ENCODE measurements at places on chromosomes 7 and 10.

GRCh38 chr10:128796396-128796912, 670.2 kb upstream of the MKI67 start:
- no peak for DNase-seq

DNA sequence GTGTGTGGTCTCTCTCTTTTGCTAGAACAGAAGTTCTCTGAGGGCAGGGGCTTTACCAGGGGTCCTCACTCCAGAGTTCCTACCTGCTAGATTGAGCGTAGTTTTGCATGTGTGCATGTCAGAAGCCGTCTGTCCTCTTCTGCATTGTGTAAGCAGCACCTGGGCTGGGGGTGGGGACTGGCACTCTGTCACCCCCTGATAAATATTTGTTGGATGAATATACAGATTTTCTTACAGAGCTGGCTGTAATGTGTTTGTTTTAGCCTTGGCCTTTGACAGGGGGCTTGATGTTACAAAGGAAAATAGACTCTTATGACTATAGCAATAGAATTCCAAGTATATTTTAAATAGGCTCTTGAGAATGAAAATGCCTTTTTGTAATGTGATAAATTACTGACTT, 46.6 kb downstream of the WDR37 start:
- DNase-seq: no peak

DNA sequence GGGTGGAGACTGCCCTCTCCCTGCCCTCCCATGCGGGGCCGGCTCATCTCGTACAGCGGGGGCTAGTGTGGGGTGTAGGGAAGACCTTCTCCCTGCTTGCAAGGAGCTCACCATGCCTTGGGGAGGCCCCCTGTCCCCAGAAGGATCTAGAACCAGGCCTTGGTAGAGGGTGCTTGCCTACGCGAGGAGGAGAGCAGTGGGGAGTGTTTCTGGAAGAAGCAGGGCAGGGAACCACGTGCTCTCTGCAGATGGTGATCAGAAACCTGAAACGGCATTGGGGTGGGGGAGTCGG, 2.7 kb downstream of the MAFK start:
- DNase-seq: no peak

- no peak for DNase-seq
Observed at GRCh38 chr10:125062227-125062913, 98.0 kb downstream of the CTBP2 start.

GRCh38 chr10:111316722-111317212, 239.9 kb downstream of the ADRA2A start:
- no peak for DNase-seq

DNA sequence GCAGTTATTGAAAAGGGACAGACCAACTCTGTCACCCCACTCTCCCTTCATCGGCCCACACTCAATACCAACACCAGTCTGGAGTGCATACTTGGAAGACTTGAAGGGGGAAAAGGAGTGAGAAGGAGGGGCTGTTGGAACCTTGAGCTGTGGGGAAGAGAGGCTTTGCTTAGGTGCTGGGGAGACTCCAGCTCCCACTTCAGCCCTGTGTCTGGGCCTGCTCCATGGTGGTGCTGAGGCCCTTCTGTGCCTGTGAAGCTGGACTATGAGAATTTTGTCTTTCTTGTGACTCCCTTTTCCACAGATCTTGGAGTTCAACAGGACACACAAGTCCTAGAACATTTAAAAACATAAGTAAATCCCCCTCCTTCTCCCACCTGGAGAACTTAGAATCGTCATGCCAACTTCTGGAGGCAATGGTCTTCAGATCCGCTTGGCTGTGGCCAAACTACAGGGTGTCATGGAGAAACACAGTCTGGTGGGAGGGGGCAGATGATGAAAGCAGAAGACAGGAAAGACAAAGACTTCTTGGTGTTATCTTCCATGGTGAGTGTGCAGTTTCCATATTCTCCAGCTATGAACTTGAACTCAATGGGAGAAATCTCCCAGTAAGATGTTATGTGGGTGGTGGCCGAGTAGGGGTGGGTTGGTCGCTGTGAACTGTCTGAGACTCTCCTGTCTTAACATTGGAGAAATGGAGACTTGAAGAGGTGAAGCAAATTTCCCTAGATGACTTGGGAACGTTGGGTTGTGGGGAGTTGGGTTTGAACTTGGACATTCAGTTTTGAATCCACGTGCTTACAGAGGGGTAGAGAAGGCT, 18.4 kb upstream of the GIMAP8 start:
- DNase-seq: no peak

Data from germinal center (tissue), 1 donor.